ENCODE measurements at places on chromosomes 2 and 18. TPM values are rescaled to one million over a fixed set of nuclear protein-coding genes. Genes with fewer than 3 reads are reported as not detected.

GRCh38 chr2:42921147-42921520 is 128.8 kb upstream of the HAAO start:
- no peaks in the 10 kb centered on the region for H3K36me3 ChIP-seq
- peaks cover 17% of the 10 kb centered on the region for H3K4me1 ChIP-seq
- H3K4me3 ChIP-seq: no peak overlapping the region
- no peak for DNase-seq
- H3K27ac ChIP-seq: no peak overlapping the region

- H3K27me3 ChIP-seq: no peaks in the 10 kb centered on the region
- no peaks in the 10 kb centered on the region for H3K4me1 ChIP-seq
- H3K4me3 ChIP-seq: no peak overlapping the region
Observed at GRCh38 chr2:165610591-165611029, 141.1 kb downstream of the CSRNP3 start.

Gene FLACC1
- 0.53 TPM for total RNA-seq

- H3K36me3 ChIP-seq: no peaks in the 10 kb centered on the region
- DNase-seq: no peak
- no peaks in the 10 kb centered on the region for H3K4me1 ChIP-seq
- no peak overlapping the region for H3K27ac ChIP-seq
- H3K4me3 ChIP-seq: no peak overlapping the region
Observed at GRCh38 chr2:209864716-209865295, 93.2 kb downstream of the UNC80 start.

DNA sequence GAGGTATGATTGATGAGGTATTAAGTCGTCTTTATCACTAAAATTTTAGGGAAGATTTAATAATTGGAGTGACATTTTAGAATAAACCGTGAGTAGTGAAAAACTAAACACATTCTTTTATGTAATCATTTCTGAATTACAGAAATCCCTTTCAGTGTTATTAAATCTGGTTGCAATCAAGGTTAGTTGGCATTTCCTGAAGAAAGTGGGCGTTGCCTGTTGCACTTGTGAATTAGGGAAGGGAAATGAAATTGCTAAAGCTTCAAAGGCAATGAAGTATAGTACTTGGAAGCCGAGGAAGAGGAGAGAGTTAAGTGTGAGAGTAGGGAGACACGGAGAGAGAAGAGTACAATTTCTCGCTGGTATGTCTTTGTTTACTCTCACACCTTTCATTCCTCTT is 274.5 kb downstream of the SLC8A1 start:
- H3K36me3 ChIP-seq: peaks cover 50% of the 10 kb centered on the region
- H3K4me1 ChIP-seq: peaks cover 17% of the 10 kb centered on the region
- no peak overlapping the region for H3K4me3 ChIP-seq
- no peaks in the 10 kb centered on the region for H3K27me3 ChIP-seq
- DNase-seq: no peak

Gene PLEK
- total RNA-seq: not detected

Gene ERBB4
- total RNA-seq: 29.7 TPM

DNA sequence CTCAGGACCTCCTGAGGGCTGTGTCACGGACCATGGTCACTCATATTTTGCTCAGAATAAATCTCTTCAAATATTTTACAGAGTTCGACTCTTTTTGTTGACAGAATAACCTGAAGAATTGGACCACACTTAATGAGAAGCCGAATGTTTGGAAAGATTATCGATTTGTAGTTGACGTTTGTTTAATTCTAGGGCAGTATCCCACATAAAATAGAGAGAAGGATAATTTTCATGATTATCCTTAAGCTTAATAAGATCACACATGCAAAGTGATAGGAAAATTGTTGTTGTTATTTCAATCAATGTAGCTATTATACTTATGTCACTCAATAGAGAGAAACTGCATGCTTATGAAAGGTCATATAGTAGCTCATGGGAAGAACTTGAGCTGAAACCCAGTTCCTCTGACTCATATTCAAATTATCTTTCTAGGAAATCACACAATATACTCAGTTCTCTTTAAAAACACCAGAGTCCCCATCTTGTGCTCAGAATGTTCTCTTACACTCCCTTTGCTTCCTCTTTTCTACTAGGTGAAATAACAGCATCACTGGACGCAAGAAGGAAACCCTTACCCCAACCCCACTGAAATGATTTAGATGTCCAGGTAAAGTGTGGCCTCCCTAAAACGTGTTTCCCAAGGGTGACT is 982.1 kb downstream of the TSN start:
- no peaks in the 10 kb centered on the region for H3K4me1 ChIP-seq
- no peaks in the 10 kb centered on the region for H3K27me3 ChIP-seq
- DNase-seq: peak; percentile 46
- H3K36me3 ChIP-seq: no peaks in the 10 kb centered on the region

Gene PTCD3
- total RNA-seq: 107 TPM

Gene CDK15
- not detected for total RNA-seq

Gene PXDN
- 129 TPM for total RNA-seq

Gene POTEI
- 2.4 TPM for total RNA-seq

DNA sequence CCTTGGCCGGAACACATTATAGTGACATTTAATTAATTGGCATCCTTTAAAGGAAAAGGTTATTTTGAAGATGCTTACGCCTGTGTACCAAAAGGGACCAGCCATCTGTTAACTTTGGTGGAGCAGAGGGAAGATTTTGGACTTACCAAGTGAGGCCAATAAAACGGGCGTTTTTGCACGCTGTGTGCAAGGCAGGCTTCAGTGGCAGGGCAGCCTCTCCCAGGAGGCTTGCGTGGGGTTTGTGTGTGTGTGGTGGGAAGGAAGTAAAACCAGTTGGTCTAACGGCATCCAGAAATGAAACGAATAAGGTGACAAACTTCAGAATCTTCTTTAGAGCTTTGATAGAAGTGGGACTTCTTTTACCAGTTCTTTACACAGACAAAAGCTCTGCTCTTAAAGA is 191.7 kb downstream of the PRKCE start:
- no peak overlapping the region for H3K4me3 ChIP-seq
- peak overlapping the region; percentile 14 for H3K27ac ChIP-seq
- no peaks in the 10 kb centered on the region for H3K27me3 ChIP-seq
- H3K36me3 ChIP-seq: no peaks in the 10 kb centered on the region
- peaks cover 14% of the 10 kb centered on the region for H3K4me1 ChIP-seq

GRCh38 chr2:128781166-128781565 is 462.5 kb upstream of the HS6ST1 start:
- H3K4me3 ChIP-seq: no peak overlapping the region
- H3K4me1 ChIP-seq: peaks cover 9% of the 10 kb centered on the region

GRCh38 chr2:106812841-106813240 is 73.1 kb downstream of the ST6GAL2 start:
- no peak for DNase-seq
- no peaks in the 10 kb centered on the region for H3K36me3 ChIP-seq
- no peak overlapping the region for H3K27ac ChIP-seq
- no peak overlapping the region for H3K4me3 ChIP-seq

- H3K4me3 ChIP-seq: no peak overlapping the region
- no peaks in the 10 kb centered on the region for H3K27me3 ChIP-seq
- peaks cover 29% of the 10 kb centered on the region for H3K4me1 ChIP-seq
- H3K27ac ChIP-seq: no peak overlapping the region
Observed at GRCh38 chr2:1701020-1701419, 43.3 kb downstream of the PXDN start.

Gene HRH4
- 0.14 TPM for total RNA-seq

Gene NDUFS1
- total RNA-seq: 145 TPM

- H3K4me3 ChIP-seq: peak overlapping the region; percentile 98
- peak overlapping the region; percentile 99 for H3K27ac ChIP-seq
- H3K4me1 ChIP-seq: peaks cover 35% of the 10 kb centered on the region
- no peaks in the 10 kb centered on the region for H3K27me3 ChIP-seq
Observed at GRCh38 chr2:183035298-183035953, 2.8 kb downstream of the NCKAP1 start.

DNA sequence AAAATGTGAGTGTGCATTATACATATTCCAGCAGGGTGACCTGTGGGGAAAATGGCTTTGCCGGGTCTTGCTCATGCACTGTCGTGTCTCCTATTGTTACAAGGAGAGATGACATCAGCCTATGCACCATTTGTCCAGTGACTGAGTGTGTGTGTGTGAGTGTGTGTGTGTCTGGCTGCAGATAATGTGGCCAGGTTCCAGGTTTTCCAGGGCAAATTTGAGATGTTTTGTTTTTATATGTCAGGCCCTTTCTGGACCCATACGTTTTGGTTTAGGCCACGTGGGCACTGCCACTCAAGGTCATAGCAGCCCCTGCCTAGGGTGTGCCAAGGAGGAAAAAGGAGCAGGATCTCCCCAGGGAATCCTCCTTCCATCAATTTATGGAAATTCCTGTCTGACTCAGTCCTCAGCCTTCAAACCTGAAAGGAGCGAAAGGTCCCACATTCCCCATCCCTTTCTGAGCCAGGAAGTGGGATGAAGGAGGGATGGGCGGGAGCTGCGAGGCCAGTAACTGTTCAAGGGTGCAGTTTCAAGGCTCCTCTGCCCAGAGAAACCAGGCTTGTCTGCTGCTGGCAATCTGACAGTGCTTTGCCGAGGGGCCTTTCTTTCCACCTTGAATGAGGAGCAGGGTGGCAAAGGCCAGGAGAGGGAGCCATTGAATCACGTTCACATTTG is 93.0 kb upstream of the SMAD2 start:
- H3K4me1 ChIP-seq: peaks cover 7% of the 10 kb centered on the region
- peak; percentile 74 for DNase-seq
- H3K27ac ChIP-seq: no peak overlapping the region

GRCh38 chr18:57077005-57077765 is 69.7 kb upstream of the BOD1L2 start:
- H3K4me3 ChIP-seq: no peak overlapping the region
- no peak overlapping the region for H3K27ac ChIP-seq
- peaks cover 4% of the 10 kb centered on the region for H3K4me1 ChIP-seq

Gene HOXD12
- total RNA-seq: not detected

DNA sequence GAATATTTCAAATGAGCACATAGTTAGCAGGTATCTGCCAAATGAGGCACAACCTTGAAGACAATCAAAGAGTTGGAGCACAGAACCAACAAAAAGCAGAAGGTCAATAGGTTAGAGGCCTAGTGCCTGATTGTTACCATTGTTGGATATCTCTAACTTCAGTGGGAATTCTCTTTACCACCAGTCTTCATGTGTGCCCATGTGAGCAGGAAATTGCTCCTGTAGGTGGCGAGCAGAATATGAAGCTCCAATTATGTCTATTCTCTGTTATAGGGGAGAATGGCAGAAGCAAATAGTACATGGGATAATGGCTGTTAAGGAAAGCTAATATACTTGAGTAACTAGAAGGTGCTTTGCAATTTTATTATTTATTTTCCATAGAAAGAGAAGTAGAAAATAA is 14.9 kb upstream of the ZNF385B start:
- peaks cover 3% of the 10 kb centered on the region for H3K27me3 ChIP-seq
- no peak overlapping the region for H3K4me3 ChIP-seq
- DNase-seq: no peak
- H3K27ac ChIP-seq: no peak overlapping the region

- H3K27me3 ChIP-seq: no peaks in the 10 kb centered on the region
- no peak overlapping the region for H3K27ac ChIP-seq
- no peaks in the 10 kb centered on the region for H3K36me3 ChIP-seq
- H3K4me3 ChIP-seq: no peak overlapping the region
Observed at GRCh38 chr2:14288016-14288415, 344.5 kb upstream of the LRATD1 start.

Gene ZNF407
- 4.2 TPM for total RNA-seq

Gene EFHD1
- total RNA-seq: 8.0 TPM

- H3K4me1 ChIP-seq: no peaks in the 10 kb centered on the region
- DNase-seq: no peak
- H3K36me3 ChIP-seq: no peaks in the 10 kb centered on the region
- no peak overlapping the region for H3K4me3 ChIP-seq
- H3K27ac ChIP-seq: no peak overlapping the region
Observed at GRCh38 chr2:162298669-162299335, 19.7 kb downstream of the IFIH1 start.

Data from cardiac muscle cell (in vitro differentiated cells and primary cell).